ENCODE measurements at places on chromosomes 3 and 15.

DNA sequence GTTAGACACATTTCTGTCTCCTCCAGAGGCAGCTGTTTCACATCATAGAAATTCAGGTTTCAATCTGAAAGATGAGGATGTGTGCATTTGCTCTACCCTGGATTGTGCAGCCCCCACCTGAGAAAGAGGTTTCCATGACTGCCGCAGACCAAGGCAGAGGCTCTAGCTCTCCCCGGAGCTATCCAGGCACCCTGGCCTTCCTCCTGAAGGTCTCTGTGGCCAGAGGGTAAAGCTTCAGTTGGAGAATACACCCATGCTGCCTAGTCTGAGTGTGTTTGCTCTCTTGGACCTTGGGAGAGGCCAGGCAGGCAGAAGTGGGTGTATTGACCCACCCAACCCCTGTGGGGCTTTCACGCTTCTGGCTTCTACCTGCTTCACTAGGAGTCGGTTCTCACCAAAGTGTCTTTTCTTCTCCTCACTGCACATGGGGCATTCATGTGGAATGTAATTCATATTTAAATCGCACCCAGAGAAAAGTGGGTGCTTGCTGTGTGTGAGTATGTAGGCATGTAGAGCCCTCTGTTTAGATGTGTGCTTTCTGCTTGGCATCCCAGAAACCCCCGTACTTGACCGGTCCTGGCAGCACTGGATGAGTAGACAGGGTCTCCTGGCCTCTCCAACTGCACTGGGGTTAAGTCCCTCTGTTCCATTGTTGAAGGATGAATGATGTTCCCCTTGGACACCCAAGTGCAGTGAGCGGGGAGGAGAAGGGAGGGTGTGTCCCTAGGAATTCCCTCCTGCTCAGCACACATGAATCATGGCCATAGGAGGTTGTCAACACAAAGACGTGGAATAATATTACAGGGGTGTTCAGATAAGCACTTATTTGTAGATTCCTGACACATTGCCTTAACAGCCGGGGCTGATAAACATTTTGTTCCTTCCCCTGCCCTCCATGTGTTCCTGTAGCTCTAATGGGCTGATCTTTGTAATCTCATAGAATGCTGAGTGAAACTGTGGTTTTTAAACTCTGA, 20.3 kb upstream of the RAB6B start:
- DNase-seq = no peak

GRCh38 chr3:56980798-56981390, 79.6 kb upstream of the SPATA12 start:
- no peak for DNase-seq

DNA sequence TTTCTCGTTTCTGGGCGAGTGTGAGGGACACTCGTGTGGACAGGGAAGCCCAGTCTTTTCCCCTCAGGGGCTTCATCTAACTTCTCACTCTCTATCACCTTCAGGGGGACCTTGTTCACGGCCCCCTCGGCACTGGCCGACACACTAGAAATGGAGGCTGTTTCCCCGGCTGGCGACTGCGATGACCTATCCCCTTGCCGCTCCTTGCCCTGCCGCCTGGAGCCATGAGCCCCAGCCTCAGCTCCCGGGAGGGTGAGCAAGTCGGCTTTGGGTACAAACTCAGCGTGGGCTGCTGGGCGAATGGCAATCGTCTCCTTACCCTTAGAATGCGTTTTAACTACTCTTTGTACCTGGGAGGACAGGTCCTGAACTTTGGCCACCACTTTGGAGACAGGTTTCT, 41.0 kb downstream of the FMN1 start:
- no peak for DNase-seq

- no peak for DNase-seq
Measured at GRCh38 chr3:172289583-172289982, 158.7 kb downstream of the GHSR start.

Data from SHP77 treated with DMSO at 0.1 percent for 48 hours (cell line).